ENCODE measurements at places on chromosomes 1 and 21. TPM values are rescaled to one million over a fixed set of nuclear protein-coding genes. Genes with fewer than 3 reads are reported as not detected.

DNA sequence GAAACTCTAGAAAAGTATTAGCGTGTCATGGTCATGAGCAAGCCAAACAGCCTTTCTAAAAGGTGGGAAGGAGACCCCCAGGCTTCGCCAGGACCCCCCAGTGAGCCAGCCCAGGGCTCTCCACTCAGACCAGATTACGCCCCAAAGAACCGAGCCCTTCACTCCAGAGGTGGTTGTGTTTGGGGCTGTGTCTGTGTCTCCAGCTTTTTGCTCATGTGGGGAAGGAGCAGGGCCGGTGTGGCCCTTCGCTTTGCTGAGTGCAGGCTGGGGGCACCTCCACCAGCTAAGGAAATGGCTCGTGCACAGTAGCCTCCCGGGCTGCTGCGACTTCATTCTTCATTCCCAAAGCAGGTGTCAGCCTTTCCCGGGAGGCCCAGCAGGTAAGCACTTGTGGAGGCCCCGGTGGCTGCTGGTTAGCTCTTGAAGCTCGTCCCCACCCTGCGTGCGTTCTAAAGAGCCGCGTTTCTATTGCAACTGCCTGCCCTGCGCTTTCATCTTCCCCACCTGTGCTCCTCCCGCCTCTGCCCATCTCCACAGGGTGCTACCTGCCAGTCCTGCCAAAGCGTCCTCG is 531 bp downstream of the TSPEAR start:
- no peak overlapping the region for H3K27ac ChIP-seq
- no peak overlapping the region for H3K4me3 ChIP-seq
- DNase-seq: no peak
- no peaks in the 10 kb centered on the region for H3K36me3 ChIP-seq

DNA sequence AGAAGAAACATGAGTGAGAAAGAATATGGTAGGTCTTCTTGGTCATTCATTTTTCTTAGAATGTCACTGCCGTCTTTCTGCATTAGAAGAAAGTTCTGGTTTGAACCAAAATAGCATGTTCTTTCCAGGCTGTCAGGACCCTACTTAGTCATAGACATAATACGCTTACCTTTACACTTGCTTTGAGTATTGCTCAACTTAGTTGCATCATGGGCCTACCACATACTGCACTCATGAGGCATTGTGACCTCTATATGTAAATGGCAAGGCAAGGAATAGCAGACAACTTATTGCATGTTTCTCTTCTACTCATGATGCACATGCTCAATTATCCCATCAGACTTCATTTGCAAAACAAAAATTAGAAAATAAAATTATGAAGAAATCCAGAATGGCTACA is 415.0 kb downstream of the HLX start:
- no peaks in the 10 kb centered on the region for H3K27me3 ChIP-seq
- H3K4me1 ChIP-seq: no peaks in the 10 kb centered on the region
- no peak for DNase-seq
- no peaks in the 10 kb centered on the region for H3K36me3 ChIP-seq
- H3K4me3 ChIP-seq: no peak overlapping the region
- no peak overlapping the region for H3K27ac ChIP-seq

DNA sequence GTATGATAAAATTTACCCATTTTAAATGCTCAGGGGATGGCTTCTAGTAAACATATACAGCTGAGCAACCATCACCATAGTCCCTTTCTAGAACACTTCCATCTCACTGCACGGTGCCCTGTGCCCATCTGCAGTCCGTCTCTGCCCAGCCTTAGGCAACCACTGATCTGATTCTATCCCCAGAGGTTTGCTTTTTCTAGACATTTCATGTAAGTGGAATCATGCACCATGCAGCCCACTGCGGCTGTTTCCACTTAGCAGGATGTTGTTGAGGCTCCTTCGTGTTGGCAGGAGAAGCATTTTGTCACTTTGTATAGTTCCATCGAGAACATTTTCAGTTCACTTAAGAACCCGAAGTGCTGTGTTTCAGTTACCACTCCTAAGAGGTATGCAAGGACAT is 27.8 kb upstream of the VAMP3 start:
- DNase-seq: no peak
- no peaks in the 10 kb centered on the region for H3K4me1 ChIP-seq
- no peaks in the 10 kb centered on the region for H3K27me3 ChIP-seq
- no peak overlapping the region for H3K4me3 ChIP-seq

GRCh38 chr1:12762766-12763165 is 10.8 kb upstream of the PRAMEF12 start:
- H3K27ac ChIP-seq: peak overlapping the region; percentile 70
- no peaks in the 10 kb centered on the region for H3K4me1 ChIP-seq
- H3K36me3 ChIP-seq: no peaks in the 10 kb centered on the region
- DNase-seq: no peak

- no peak for DNase-seq
- no peaks in the 10 kb centered on the region for H3K36me3 ChIP-seq
- H3K4me3 ChIP-seq: no peak overlapping the region
Measured at GRCh38 chr1:204041232-204041767, 31.6 kb upstream of the SOX13 start.

DNA sequence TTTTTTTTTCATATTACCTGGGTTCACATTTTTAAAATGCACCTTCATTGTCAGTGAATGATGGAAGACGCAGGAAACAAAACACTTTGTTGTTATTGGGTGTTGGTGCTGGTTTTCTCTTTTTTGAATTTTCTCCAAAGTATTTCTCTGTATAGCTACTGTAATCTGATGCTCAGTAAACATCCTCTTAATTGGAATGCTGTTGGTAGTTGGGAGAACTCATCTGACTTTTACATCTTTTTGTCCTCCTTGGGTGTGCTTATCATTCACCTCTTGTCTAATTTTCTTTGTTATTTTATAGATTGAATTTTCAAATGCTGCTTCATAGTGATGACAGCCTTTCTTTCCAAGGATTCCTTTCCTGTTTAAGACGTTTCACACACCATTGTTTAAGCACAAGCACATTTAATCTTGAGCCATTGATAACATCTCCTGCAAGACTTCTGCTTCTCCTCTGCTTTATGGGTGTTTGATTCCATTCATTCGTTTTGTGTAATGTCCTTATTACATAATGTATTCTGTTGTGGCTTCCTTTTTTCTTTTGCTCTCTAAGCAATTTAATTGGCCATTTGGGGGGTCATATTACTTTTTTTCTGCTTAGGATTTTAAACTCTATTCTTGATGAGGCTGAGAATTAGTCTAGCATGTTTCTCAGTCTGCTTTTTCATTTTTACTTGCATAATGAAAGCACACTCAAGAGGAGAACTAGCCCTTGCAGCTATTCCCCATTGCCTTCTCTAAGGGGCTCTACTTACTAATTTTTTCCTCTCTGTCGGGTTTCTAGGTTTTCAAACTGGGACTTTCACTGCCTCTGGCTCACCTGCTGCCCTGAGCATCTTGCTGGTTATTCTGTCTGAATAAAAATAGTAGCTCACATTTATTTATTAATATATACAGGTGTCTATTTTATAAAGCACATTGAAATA is 42.0 kb upstream of the CD34 start:
- no peak overlapping the region for H3K4me3 ChIP-seq
- H3K27ac ChIP-seq: no peak overlapping the region
- H3K36me3 ChIP-seq: no peaks in the 10 kb centered on the region
- peaks cover 44% of the 10 kb centered on the region for H3K27me3 ChIP-seq

GRCh38 chr21:29989634-29990234 is 49.9 kb upstream of the GRIK1 start:
- no peak overlapping the region for H3K27ac ChIP-seq
- H3K27me3 ChIP-seq: no peaks in the 10 kb centered on the region
- H3K4me1 ChIP-seq: peaks cover 10% of the 10 kb centered on the region
- H3K36me3 ChIP-seq: no peaks in the 10 kb centered on the region
- no peak overlapping the region for H3K4me3 ChIP-seq

DNA sequence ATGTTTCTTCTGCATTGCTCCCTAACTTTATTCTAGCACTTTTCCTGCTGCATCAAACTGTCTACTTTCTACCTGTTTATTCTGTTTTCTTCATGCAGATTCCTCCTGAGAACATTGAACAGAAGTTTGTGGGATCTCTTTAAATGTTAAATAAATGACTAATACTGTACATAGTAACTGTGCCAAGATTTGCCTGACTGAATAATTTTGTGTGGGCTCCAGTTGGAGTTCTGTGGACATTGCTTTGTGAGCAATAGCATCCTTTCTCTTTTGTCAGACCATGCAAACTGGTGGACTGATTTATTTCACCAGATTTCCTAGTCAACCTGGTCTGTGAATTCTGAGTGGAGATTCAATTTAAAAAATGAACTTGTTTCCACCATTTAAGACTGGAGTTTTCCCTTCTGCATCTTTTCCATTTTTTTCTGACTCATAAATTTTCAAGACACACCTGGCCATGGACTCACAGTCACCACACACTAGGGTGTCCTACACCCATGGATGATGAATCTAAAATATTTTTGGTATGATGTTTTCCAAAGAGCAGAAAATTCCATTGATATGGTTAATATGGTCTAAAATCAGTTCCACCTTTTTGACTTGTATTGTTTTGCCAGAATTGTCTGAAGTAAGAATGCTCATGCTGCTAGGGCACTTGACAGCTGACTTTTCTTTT is 140.7 kb upstream of the SPAG17 start:
- H3K36me3 ChIP-seq: no peaks in the 10 kb centered on the region
- H3K4me3 ChIP-seq: no peak overlapping the region

GRCh38 chr1:17948594-17948993 is 159.0 kb upstream of the IGSF21 start:
- H3K4me1 ChIP-seq: peaks cover 4% of the 10 kb centered on the region
- H3K27ac ChIP-seq: no peak overlapping the region
- no peaks in the 10 kb centered on the region for H3K36me3 ChIP-seq
- H3K27me3 ChIP-seq: peaks cover 37% of the 10 kb centered on the region

DNA sequence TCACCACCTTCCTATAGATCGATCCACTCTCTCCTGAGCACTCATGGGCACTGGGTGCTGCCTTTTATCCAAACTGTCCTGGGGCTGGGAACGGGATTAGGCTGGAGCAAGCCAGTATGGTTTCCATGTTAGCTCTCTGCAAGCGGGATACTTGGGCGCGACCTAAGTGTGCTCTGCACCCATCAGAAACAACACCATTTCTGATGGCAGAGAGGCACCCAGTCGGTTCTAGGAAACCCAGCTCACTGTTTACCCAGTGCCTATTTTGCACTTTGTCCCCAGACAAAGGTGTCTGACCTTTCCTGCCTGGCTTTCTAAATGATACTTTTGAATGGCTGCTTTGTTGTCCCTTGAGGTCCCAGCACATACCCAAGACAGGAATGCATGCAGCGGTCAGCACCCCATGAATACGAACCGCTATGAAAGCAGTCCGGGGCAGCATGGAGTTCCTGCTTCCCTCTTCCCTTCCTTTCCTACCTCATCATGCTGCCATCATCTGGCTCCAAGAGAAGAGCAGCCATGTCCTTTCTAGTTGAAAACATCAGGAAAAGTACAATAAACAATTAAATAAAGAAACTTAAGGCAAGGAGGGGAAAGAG is 83.9 kb downstream of the TRABD2B start:
- H3K4me3 ChIP-seq: no peak overlapping the region
- peak overlapping the region; percentile 37 for H3K27ac ChIP-seq
- H3K4me1 ChIP-seq: peaks cover 41% of the 10 kb centered on the region
- H3K36me3 ChIP-seq: no peaks in the 10 kb centered on the region
- H3K27me3 ChIP-seq: peaks cover 14% of the 10 kb centered on the region

DNA sequence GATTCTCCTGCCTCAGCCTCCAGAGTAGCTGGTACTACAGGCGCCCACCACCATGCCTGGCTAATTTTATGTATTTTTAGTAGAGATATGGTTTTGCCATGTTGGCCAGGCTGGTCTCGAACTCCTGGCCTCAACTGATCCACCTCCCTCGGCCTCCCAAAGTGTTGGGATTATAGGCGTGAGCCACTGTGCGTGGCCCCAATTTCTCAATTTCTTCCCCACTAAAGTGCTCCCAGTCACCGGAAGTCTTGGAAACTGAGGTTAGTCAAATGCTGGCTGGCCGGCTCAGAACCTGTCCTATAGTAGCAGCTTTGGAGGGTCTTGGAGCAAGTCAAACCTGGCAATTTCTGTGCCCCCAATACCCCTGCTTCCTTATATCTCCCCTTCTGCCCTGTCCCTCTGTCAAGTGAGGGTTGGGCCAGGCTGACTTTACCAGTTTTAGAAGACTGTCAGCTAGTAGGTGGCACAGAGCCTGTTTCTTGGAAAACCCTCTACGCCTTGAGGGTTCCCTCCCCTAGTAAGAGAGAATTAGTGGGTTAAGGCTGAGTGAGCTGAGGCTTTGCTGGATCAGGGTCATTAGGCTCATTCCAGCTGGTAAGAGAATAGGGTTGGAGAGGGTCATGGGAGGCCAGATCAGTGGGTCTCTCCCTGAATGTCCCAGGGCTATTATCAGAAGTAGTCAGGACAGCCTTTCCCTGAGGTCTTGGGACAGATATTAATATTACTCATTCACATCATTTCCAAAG is 8.3 kb upstream of the EPB41 start:
- H3K4me1 ChIP-seq: peaks cover 11% of the 10 kb centered on the region
- H3K4me3 ChIP-seq: no peak overlapping the region
- peak overlapping the region; percentile 53 for H3K27ac ChIP-seq

The TAL1 gene
- 0.11 TPM for total RNA-seq

The SELE gene
- total RNA-seq: not detected

The OPRD1 gene
- 3.9 TPM for total RNA-seq

The CD84 gene
- not detected for total RNA-seq
